ENCODE measurements at places on chromosomes 3 and 15.

GRCh38 chr3:79032686-79033318 lies 735.0 kb downstream of the ROBO1 start:
- DNase-seq: no peak

- DNase-seq: peak; percentile 51
Measured at GRCh38 chr15:98421419-98422129, 226.8 kb upstream of the IGF1R start.

DNA sequence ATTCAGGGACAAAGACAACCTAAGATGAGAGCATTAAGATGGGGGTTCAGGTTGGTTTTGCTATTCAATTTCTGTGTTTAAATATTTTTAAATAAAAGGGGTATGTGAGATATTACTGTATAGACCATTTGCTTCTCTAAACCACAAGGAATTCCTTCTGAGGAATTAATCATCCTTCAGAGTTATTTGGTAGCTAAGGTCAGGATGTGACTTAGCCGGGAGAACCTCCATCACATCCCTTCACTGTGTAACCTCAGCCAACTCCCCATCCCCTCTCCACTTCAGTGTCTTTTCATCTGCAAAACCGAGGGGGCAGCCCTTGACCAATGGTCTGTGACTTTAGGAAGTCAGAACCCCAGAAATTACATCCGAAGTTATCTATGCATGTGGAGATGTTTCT lies 48.7 kb upstream of the SKOR1 start:
- no peak for DNase-seq

- no peak for DNase-seq
Measured at GRCh38 chr3:52835766-52836470, 1.1 kb upstream of the MUSTN1 start.

DNA sequence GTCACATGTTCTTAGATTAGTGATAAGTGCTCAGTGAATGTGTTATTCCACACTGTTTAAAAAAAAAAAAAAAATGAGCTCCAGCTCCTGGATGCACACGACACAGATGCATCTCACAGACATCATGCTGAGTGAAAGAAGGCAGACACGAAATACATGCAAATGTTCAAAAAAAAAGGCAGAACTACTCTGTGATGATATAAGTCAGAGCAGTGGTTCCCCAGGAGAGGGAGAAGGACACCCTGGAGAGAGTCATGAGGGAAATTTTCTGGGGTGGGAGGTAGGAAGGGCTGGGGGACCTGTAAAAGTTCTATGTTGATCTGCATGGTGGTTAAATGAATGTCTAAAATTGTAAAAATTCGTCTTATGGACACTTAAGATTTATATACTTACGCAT lies 4.3 kb downstream of the CSRNP1 start:
- DNase-seq: no peak

DNA sequence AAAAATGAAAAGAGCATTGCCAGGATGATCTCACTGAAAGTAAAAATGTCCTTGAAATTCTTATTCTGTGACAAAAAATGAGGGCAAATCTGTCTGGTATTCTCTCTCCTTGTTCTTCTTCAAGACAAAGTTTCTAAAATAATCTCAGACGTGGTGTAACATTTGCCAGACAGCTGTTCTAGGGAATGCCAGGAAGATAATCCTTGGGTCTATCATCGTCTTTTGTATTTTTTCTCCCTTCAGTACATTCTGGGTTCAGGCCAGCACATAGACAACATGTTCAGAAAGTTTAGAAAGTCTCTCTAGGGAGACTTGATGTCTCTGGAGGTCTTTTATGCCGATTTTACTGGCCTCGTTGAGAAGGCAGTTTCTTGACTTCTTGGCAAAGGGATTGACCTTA lies 121.2 kb upstream of the HES1 start:
- DNase-seq: no peak

DNA sequence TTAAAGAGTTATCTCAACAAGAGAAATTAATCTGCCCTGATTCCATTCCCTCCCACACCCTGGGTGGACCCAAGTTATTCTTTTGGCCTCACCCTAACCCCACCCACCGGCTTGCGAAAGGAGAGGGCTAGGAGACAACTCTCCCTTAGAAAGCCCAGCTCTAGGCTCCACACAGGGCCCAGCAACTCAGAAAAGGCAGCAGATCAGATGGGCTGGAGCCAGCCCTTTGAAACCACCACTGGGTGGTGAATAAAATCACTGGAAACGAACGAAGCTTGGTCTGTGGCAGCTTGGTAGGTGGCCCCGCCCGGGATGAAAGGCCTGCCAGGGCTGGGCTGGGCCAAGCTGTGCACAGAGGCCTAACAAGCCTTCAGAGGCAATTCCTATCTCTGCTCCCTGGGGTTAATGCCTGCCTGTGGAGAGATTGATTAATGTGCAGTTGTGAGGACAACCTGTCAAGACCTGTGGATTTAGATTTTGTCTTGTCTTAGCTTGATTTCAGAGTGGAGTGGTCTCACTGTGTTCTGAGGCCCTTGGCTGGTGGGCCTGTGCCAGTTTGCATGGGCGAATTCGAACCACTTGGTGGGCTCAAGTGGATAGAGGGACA lies 38.8 kb downstream of the BHLHE40 start:
- no peak for DNase-seq

GRCh38 chr15:68580026-68580882 lies 1.5 kb downstream of the CORO2B start:
- no peak for DNase-seq
